ENCODE measurements at places on chromosomes 1 and 21. TPM values are rescaled to one million over a fixed set of nuclear protein-coding genes. Genes with fewer than 3 reads are reported as not detected.
A peak's percentile ranks its signal among the peaks of the same experiment; 100 is the strongest.

- DNase-seq = no peak
Measured at GRCh38 chr1:171916315-171916771, 75.0 kb downstream of the DNM3 start.

- DNase-seq = no peak
Measured at GRCh38 chr1:239896980-239897379, 194.7 kb upstream of the FMN2 start.

DNA sequence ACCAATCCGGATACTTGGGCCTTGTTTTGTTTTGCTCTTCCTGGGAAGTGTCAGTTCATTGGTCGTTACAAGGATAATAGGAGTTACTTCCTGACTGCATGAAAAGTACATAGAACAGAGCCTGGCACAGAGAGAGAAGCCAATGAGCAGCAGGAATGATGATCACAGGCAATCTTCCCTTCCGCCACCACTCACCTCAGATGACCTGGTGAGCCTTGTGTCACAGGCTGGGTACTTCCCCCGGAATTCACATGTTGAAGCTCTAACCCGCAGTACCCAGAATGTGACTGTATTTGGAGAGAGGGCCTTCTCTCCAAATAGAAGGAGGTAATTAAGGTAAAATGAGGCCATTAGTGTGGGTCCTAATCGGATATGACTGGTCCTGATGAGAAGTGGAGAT lies 18.8 kb upstream of the GPR137B start:
- DNase-seq = no peak

The DYNLT5 gene
- 0.18 TPM for total RNA-seq

The FALEC gene
- total RNA-seq = not detected

GRCh38 chr1:236013330-236013729 lies 51.6 kb downstream of the NID1 start:
- no peak for DNase-seq

DNA sequence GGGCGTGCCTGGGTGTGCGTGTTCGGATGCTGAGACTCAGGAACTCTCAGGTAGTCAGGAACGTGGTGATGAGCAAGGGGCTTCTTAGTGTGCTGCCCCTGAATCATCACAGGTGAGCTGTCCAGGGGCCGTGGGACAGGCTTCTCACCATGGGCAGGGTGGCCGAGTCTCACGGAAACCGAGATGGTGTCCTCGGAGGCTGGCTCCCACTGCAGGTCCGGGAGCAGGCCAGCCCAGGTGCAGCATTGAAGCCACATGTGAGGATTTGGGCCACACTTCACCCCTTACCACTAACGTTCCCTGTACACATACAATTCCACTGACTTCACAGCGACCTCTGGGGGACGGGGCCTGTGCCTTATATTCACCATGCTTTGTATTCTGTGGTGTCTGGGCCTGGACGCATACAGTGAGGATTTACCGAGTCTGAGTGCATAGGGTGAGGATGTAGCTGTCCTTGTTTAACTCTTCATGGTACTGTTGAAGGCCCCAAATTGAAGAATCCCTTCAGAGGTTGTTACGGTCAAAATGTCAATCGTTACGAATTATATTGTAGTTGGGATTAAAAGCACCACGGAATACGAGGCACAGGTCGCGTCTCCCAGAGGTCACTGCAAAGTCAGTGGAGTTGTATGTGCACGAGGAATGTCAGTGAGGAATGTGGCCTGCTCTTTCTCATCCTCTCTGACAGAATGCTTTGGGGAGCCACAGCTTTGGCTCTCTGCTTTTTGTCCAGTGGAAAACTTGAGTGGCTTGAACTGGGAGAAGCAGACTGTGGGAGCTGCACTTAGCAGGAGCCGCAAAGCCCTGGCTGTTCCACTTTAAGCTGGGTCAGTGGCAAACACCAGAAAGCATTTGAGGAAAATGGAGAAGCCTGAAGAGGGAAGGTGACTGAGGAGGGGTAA lies 95.3 kb downstream of the MTR start:
- no peak for DNase-seq

GRCh38 chr1:184803180-184803492 lies 48.5 kb upstream of the EDEM3 start:
- DNase-seq = peak; percentile 61

The BOLA1 gene
- 4.4 TPM for total RNA-seq

Measured in IMR-90 (cell line).